ENCODE measurements at places on chromosomes 7 and 10.

DNA sequence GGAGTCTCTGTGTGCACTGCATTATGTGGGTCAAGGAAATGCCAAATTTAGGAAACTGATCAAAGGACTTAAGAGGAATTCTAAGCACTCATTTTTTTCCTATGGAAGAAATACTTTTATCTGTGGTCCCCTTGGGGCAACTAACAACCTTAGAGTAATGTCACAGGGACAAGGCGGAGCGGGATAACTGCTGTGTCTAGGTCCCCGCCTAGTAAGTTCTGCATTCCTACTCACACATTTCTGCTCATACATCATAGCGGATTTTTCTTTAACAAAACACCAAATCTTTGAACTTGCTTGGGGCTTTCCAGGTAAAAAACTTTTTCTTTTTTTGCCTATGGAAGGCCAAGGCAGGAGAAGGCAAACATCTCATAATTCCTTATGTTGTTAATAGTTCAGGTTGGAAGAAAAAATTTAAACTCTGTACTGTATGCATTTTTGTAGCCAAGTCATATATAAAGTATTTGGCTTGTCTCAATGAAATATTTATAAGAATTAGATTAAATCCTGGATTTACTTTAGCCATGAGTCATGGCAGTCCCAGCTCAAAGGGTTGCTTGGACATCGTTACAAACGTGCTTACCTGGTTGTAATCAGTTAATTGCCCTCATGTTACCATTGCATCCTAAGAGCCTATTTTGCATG, 285.0 kb downstream of the PHTF2 start:
- no peak for DNase-seq

DNA sequence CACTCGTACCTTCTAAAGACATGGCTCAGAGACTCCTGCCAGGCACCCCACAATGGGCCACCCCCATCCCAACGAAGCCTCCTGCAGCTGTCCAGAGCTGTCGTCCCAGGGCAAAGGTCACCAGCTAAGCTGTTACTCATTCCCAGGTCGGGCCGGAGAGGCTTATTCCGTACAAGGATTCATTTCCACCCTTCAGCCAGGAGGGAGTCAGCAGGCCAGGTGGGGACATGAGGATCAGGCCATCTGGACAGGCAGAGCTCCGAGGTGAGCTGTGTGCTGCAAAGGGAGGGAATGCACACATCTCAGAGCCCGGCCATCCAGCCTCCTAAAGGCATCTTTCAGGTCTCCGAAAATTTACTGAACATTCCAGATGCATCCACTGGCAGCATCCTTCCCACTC, 63.9 kb upstream of the NANOS1 start:
- DNase-seq, result no peak

DNA sequence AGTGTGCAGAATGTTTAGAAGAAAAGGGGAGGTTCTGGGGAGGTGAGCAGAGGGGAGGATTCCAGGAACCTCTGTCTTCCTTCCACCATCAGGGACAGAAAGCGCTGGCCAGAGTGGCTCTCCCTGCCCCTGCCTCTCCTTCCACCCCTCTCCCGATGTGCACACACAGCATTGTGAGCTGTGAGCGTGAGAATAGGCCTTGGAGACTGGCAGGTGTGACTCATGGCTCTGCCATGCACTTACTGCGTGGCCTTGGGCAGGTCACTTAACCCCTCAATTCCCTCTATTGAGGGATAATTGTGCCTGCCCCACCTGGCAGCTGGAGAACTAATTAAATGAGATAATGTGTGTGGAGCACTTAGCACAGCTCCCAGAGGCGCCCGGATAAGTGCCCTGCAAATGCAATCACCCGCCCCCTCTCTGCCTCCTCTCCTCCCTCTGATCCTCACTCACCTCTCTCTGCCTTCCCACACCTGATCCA, 115.4 kb downstream of the ZMIZ1 start:
- DNase-seq, result peak; percentile 76

DNA sequence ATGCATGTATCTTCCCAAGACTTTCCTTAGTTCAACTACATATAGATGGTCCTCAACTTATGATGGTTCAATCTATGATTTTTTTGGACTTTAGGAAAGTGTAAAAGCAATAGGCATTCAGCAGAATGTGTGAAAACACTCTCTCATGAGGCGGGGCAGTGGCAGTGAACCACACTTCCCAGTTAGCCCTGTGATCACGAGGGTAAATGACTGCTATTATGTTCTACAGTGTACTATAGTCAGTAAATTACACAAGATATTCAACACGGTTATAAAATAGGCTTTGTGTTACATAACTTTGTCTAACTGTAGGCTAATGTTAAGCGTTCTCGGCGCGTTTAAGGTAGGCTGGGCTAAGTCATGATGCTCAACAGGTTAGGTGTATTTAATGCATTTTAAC, 169.3 kb downstream of the AMPH start:
- no peak for DNase-seq

DNA sequence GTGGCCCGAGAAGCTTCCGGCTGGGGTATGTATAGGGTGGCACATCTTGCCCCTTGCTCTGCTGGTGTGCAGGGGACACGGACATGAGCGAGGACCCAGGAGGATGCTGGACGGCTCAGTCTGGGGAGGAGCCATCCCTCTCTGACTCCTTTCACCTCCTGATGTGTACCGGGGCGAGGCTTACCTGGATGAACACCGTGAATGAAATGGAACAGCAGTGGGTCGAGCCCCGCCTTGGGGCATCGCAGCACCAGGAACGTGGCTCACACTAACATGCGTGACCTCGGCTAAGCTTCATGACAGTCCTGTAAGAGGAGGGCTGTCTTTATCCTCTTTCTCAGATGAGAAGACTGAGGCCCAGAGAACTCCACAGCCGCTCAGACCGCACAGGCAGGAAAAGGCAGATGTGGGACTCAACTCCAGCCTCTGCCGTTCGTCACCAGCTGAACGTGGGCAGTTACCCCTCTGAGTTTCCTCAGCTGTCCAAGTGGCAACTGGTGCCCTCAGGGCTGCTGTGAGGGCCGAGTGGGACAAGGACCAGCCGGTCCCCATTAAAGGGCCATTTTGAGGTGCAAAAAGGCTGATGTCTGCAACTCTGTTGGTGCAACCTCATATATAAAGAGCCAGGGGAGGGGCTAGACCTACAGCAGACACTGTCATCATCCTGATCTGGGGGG, 54.5 kb downstream of the INSIG1 start:
- DNase-seq, result no peak

GRCh38 chr10:131876508-131876907, 24.3 kb upstream of the PPP2R2D start:
- DNase-seq, result no peak

DNA sequence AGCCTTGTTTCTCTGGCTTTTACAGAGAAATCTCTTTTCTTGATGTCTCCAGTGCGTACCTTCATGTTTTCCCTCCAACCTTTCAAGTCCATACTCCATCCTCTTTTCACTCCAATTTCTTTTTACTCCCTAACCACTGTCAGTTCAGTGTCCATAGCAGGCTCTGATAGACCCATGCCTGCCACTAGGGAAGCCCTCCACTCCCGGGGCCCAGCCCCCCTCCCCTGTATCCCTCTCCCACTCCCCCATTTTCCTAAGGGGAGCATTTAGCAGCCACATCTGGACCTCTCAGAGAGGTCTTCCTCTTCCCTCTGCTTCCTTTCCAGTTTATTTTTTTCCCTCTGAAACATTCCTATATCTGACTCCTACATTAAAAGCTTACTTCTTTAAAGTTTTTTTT, 33.1 kb downstream of the DENND11 start:
- no peak for DNase-seq

GRCh38 chr10:122861711-122862161, 16.1 kb upstream of the CUZD1 start:
- DNase-seq, result no peak
